Activated effector memory CD4-positive, alpha-beta T cell treated with Interleukin-2 at 50 U/mL for 16 hours (primary cell): ENCODE measurements at places on chromosomes 2 and 18.

- no peak for DNase-seq
Measured at GRCh38 chr2:53631313-53632125, 136.1 kb upstream of the CHAC2 start.

GRCh38 chr2:39492095-39492590, 55.1 kb upstream of the MAP4K3 start:
- DNase-seq = no peak

DNA sequence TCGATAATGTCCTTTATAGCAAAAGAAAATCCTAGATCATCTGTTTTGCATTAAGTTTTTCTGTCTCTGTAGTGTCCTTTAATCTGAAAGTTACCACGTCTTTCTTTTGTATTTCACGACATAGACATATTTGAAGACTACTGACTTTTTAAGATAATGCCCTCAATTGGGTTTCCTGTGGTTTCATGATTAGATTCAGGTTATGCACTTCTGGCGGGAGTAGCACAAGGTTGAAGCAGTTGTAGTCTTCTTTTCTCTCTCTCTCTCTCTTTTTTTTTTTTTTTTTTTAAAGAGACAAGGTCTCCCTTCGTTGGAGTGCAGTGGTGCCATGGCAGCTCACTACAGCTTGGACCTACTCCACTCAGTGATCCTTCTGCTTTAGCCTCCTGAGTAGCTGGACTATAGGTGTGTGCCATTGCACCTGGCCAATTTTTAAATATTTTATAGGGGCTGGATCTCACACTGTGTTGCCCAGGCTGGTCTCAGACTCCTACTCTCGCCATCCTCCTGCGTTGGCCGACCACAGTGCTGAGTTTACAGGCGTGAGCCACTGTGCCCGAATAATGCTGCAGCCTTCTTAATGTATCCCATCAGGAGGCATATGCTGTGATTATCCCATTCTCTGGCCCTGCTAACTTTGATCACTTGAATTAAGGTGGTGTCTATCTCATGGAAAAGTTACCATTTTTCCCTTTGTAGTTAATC, 3.9 kb downstream of the INPP4A start:
- no peak for DNase-seq

- DNase-seq = no peak
Measured at GRCh38 chr2:237663517-237664110, 36.2 kb downstream of the LRRFIP1 start.

DNA sequence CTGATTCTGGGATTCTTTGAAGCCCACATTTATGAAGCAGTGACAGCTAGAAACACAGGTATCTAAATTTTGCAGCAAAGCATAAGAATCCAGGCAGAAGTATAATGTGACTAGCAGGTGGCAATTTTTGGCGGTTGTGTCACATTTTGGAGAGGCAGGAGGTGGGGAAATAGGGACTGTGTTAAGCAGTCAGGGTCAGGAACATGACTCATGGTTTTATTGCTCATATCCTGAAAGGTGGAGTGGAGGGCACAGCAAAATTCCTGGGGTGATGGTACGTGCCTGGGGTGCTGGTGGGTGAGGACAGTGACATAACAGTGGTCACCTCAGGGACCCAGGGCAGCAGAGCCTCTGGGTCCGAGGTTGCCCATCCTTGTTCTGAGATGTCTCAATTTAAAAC, 63.5 kb upstream of the TTN start:
- DNase-seq = no peak

DNA sequence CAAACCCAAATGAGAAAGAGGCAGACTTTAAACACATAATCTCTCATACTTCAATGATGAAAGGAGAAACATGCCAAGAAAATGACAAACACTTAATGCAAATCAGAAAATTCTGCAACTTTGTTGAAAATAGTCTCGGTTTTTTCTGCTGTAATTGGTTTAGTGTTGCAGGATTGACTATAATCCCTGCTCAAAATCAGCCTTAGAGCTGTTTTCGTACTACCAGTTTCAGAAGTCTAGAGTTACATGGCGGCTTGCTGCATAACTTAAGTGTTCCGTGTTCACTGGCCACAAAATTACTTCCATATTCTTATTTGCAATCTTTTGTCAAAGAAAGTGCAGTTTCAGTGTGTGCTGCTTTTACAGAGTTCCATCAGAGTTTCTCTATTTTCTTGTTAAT, 48.9 kb upstream of the ITGAV start:
- no peak for DNase-seq

DNA sequence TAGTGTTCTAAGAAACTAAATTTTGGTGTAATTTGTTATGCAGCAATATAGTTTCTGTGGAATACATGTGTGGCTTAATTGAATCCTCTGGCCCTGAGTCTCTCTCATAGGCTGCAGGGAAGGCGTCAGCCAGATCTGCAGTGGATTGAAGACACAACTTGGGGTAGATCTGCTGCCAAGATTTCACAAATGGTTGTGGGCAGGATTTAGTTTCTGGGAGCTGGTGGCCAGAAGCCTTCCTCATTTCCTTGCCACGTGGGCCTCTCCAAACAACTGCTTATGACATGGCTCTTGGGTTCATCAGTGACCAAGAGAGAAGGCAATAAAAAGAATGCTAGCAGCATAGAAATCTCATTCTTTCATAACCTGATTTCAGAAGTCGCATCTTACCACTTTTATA, 28.2 kb downstream of the CCDC102B start:
- DNase-seq = no peak

GRCh38 chr2:179917272-179917671, 55.9 kb upstream of the ZNF385B start:
- no peak for DNase-seq

DNA sequence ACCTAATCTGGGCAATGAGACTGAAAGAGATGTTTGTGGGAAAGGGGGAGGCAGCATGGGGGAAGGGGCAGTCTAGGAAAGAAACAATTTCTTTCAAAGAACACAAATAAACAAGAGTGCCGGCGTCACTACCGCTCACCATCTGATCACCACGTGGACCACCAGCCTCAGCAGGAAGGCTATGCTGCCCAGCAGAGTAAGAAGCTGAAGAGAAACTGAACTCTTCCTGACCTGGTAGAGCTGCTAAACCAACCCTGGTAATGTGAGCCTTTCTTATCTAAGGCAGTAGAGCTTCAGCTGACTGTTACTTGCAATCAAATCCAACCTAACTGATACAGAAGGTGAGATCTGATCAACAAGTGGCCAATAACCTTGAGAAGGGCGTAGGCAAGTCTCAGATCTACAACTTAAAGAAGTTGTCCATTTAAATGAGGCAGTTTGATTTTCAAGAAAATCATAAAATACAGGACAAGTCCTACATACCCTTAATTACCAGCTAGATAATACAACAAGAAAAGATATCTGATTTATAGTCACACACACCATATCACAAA, 44.2 kb upstream of the SPTBN1 start:
- no peak for DNase-seq

- no peak for DNase-seq
Measured at GRCh38 chr2:199992296-199992695, 36.9 kb downstream of the MAIP1 start.

GRCh38 chr2:45104429-45104828, 95.2 kb upstream of the SIX2 start:
- no peak for DNase-seq

DNA sequence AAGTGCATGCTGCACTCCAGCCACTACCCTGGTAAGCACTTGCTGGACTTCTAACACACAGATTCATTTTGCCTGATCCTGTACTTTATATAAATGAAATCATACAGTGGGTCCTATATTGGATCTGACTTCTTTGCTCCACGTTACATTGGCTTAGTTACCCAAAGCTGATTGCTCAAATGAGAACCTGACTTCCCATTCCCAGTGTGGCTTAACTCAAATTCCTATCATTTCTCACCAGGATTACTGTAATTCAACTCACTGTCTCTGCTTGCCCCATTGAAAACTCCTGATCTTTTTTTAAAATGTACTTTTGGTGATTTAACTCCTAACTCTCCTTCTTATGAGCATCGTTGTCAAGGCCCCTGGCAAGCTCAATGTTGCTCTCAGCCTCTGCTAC, 1.4 kb downstream of the RSAD2 start:
- no peak for DNase-seq
